ENCODE measurements at places on chromosomes 2 and 18.

DNA sequence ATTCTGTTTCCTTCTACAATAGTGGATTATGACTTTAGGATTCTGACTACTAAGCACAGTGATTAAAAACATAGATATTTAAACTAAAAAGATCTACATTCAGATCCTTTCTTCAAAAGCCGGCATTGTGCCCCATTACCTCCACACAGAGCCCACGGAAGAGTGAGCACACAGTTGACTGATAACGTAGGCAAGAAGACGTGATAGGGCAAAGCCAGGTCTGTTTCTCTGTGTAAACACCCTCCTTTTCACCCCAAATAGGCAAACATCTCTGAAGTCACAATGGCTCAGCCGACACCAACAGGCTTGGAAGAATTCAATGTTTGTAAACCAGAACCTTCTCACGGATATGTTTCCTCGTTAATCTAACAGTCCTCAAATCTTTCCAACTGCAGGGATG, 302.9 kb downstream of the CMPK2 start:
- no peak for DNase-seq

DNA sequence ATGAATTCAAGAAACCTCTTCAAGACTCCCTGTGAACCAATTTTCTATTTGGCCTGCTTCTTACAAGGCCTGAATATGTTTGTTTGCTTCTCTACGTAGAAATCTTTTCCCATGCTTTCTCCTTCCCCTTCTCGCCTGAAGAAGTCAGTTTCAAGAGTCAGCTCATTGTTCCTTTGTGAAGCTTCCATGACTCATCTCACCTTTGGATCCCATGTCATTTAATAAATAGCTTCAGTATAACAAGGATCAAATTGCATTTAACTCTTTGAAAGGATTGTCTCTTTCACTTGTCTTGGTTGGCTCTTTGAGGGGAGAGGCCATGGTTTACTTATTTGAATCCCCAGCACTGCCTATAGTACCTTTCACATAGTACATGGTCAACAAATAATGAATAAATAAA, 28.4 kb downstream of the CPS1 start:
- DNase-seq: no peak

DNA sequence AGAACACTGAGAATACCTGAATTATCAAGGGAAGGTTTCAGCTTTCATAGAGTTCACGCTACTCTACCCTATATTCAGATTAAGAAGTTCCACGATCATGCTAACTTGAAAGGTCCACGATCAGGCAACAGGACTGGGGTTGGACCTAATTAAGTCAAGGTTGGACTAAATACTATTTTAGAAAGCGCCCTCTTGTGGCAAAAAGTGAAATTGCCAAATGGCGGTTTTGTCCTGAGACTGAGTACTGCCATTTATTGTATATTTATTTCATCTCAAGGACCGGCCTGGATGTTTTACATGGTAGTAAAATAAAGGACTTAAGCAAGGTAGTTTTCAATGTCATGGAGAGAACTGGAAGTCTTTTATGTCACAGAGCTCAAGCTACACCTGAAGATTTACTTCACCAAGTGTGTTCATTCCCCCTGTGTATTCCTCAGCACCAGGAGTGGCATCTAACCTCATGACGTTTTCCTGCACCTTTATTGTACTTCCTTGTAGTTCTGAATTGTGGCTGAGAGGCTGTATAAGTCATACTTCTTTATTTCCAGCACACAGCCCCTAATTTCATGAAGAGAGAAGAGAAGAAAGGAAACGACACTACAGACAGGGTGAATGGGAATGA, 56.8 kb downstream of the SRD5A2 start:
- DNase-seq: peak; percentile 12

- DNase-seq: no peak
Observed at GRCh38 chr2:189150033-189150432, 29.5 kb downstream of the COL5A2 start.

- no peak for DNase-seq
Observed at GRCh38 chr2:47073641-47074040, 81.5 kb downstream of the STPG4 start.

DNA sequence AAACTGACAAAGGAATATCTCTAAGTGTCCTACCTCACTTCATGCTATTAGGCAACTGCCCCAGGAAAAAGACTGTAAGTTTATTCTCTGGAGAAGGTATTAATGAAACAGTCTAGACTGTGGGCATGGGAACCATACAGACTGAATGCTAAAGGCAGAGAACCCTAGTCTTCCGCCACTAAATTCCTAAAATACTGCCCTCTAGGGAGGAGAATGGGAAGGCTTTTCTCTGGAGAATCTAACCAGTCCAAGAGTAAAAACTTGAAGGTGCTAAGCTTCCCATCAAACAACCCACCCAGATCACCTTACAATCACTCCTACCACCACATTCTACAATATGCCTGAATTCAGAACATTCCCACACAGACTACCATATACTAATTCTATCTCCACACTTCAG, 3.4 kb downstream of the SRBD1 start:
- DNase-seq: no peak

GRCh38 chr18:10499230-10499629, 26.6 kb upstream of the NAPG start:
- DNase-seq: no peak

GRCh38 chr2:55364189-55365055, 55.2 kb downstream of the CCDC88A start:
- no peak for DNase-seq

Data from stimulated activated CD8-positive, alpha-beta memory T cell treated with anti-CD3 and anti-CD28 coated beads, Interleukin-4, amount 100 ng/mL, for 1 hour (primary cell).